CMK (cell line): ENCODE measurements at places on chromosomes 5 and 9.

DNA sequence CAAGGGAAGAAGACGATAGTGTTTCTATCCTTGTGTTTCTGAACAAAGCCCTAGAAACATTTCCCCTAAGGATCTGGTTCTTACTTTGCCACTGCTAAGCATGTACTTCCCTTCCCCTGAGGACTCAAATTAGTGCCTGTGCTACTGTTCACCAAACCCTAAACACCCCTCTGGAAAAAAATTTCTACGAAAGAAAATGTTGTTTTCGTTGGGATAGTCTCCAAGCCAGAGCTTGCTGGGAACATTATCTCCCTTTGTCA is 294.6 kb downstream of the BNC2 start:
- DNase-seq, result no peak

GRCh38 chr9:35906923-35907699 is 1.1 kb downstream of the HRCT1 start:
- DNase-seq, result no peak

- no peak for DNase-seq
Observed at GRCh38 chr9:128921881-128922763, 1.3 kb downstream of the PHYHD1 start.

DNA sequence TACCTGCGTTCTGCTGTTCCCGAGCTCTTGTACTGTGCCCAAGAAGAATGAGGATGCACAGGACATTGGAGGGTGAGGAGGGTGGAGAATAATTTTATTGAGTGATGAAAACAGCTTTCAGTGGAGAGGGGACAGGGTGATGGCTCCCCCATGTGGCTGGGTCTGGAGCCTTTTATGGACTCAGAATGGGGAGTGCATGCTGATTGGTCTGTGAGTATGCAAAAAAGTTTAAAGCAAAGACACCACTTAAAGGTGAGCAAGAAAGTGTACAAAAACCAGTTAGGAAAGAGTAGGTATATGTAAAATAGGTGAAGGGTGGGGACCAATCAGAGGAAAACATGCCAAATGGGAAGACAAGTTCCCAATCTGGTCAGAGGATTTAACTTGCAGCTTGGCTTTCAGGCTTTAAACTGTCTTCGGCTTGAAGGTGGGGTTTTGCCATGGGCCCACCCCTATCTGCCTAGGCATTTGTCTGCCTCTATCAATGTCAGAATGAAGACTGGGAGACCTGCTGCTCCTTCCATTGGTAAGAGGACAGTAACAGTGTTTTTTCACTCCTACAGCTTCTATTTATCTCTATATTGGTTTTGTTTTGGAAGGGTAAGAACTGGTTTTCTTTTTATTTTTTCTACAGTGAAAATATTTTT is 118.0 kb upstream of the RAI14 start:
- DNase-seq, result no peak

DNA sequence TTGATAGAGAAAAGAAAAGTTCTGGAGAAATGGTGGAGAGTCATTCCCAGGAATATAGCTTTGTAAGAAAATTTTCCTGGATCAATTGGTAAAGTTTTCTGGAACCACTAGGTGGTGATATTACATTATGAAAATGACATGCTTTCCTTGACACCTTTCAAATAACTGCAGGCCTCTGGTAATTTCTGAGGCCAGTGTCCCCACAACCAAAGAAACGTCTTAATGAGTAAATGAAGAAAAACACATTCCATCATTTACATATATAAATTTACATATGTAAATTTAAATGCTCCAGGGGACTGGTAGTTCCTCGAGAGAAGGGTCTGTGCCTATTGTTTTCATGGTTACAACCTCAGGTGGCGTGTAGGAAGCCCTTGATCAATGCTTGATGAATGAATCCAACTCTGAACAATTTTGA is 17.2 kb upstream of the RGS3 start:
- no peak for DNase-seq

GRCh38 chr5:76386360-76386759 is 16.7 kb upstream of the IQGAP2 start:
- no peak for DNase-seq

DNA sequence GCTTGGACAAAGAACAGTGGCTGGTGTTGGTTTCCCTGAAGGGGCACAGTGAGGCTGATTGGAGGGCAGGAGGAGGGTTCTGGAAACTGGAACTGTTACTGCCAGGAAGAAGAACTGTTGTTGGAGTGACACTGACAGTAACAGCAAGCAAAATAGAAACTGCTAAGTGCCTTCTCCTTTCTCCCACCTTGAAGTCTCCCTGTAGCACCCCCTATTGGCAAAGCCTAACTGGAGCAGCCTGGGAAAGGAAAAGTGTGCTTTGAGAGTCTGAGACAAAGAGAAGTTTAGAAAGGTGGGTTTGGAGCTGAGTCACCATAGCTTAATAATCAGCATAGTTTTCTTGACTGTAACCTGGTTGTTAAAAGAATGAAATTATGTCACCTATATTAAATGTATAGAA is 2.5 kb upstream of the TMEM174 start:
- no peak for DNase-seq
